ENCODE measurements at places on chromosomes 5 and 9.

GRCh38 chr5:135398160-135398854 lies 724 bp downstream of the MACROH2A1 start:
- no peak for DNase-seq

DNA sequence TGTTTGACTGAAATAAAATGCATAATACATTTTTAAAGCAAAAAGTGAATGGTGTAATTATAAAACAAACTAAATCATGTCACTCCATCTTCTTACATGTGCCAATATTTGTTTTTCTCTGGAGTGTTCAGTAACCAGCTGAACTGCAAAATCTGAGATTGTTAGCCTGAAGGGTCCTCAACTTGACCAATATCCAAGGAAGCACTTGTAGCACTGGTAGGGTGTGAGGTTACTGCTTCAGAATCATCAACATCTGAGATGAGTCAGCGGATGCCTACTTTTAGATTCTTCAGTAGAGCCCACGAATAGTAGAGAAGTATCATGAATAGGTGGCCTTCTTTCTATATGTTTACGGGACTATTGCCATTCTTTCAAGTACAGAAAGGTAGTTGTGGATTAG lies 226.7 kb downstream of the TLE4 start:
- DNase-seq = no peak

GRCh38 chr9:123400926-123401503 lies 45.0 kb downstream of the CRB2 start:
- DNase-seq = no peak

GRCh38 chr5:98872674-98873073 lies 56.1 kb downstream of the CHD1 start:
- no peak for DNase-seq

- DNase-seq = no peak
These were observed 244.4 kb downstream of the RFX3 start for GRCh38 chr9:3281399-3281798.

DNA sequence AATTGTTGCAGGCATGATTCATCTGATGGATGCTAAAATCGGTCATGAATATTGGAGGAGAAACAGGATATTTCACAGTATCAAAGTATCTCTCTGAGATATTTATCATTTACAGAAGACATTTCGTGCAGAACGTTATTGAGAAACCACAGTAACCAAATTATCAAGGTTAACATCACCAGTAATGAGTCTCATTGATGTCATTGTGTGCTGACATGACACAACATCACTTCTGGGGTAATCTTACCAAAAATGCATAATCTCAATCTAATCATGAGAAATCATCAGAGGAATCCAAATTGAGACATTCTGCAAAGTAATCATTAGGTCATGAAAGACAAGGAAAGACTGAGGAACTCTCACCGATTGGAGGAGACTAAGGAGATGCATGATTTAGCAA lies 42.7 kb downstream of the C5orf22 start:
- DNase-seq = no peak

- no peak for DNase-seq
These were observed 32.0 kb downstream of the CPEB4 start for GRCh38 chr5:173920024-173920753.

- no peak for DNase-seq
These were observed 720.5 kb downstream of the TLE4 start for GRCh38 chr9:80292231-80292630.

GRCh38 chr9:32672469-32672868 lies 37.0 kb upstream of the TAF1L start:
- DNase-seq = no peak

- DNase-seq = no peak
These were observed 219.0 kb downstream of the SREK1 start for GRCh38 chr5:66363097-66363496.

GRCh38 chr5:6039111-6039510 lies 339.2 kb downstream of the MED10 start:
- no peak for DNase-seq

GRCh38 chr9:4788703-4789102 lies 4.0 kb upstream of the RCL1 start:
- no peak for DNase-seq

DNA sequence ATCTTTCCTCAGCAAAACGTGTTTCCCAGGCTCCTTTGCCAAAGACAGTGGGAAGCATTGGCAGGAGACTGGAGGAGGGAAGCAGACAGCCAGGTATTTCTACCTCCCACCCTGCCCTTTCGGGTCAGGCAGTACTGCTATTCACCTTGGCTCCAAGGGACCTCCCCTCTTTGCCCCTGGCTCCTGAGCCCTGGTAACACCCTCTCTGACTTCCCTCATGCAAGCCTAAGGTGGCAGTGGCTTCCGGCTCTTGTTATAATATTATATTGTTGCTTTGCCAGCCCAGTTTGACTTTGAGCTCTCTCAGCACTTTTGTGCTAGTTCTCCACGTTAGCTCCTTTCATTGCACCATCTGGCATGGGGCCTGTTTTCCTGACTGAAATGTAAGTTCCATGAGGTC lies 81.6 kb upstream of the IFNK start:
- DNase-seq = no peak

DNA sequence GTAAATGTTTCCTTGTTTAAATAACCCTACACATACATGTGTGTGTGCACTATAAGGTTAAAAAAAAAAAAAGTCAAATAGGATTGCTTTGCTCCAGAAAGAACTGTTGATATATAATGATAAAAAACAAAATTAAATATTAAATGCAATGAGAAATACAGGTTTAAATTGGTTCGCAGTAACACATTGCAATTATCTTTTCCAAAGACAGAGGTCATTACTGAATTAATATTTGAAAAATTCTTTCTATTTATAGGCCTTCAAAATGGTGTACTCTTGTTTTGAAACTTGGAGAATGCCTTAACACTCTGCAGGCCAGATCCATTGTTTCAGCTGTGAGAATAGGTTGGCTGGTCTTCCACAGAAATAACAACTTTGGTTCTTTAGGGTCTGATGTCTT lies 319.0 kb upstream of the NUDT12 start:
- DNase-seq = no peak

- DNase-seq = no peak
These were observed 741.0 kb upstream of the RIOK2 start for GRCh38 chr5:97923997-97924396.

DNA sequence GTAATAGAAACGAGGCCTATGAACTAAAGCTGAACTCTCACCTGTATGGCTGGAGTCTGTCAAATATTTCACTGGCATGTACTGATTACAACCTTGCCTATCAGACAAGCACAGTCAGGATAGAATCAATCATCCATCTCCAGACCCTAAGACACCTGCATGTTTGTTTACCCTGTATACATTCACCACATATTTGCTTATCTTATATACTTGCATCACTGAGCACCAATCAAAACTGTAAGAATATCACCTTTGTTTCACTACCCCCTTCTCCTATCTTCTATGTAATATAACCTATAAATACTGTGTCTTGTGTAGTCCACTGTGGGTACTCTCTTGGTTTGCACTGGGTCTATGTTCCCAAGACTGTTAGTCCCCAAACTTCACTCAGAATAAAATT lies 1085.7 kb downstream of the TAF11L14 start:
- no peak for DNase-seq

DNA sequence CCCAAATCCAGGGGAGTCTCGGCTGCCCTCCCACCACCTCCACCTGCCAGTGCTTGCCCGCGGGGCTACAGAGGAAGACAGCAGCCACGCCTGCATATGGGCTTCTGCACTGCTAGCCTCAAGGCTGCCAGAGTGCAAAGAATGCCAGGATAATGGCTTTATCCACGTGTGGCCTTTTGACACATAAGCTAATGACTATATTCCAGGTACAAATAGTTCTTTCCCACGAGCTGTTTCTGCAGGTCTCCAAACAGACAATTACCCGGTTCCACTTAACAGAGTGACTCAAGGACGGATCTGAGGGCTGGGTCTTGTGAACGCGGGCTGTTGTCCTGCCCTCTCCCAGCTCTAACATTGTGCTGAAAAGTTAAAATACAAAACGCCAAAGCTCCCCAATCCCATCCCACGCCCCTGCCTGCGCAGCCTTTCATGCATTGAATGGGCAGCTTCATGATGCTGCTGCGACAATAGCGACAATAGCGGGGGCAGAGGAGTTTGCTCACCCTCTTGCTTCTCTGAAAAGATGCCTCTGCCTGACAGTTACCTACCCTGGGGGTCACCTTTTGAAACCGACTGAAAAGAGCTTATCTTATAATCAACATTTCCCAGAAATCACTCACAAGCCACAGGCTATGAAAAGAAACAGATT lies 39.1 kb upstream of the MSH3 start:
- no peak for DNase-seq

GRCh38 chr9:36828611-36829013 lies 205.5 kb downstream of the PAX5 start:
- no peak for DNase-seq

DNA sequence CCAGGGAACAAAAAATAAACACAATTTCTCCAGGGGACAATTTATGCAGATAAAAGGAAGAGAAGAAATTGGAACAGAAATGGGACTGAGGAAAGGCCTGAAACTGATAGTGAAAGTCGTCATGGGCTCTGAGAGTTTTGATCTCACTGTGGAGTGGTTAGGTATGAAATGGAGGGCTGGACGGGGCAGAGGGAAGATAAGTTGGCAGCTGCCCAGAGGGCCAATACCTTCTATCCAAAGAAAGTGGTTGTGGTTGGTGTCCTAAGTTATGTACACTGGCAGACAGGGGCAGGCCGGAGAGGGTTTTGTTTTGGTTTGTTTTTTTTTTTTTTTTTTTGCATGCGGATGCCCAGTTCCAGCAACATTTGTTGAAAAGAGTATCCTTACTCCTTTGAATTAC lies 46.1 kb downstream of the ZNF618 start:
- no peak for DNase-seq

GRCh38 chr5:38790268-38790667 lies 55.5 kb upstream of the OSMR start:
- no peak for DNase-seq

GRCh38 chr9:88559661-88560060 lies 24.7 kb downstream of the NXNL2 start:
- no peak for DNase-seq

- no peak for DNase-seq
These were observed 164.1 kb upstream of the ZNF618 start for GRCh38 chr9:113712053-113712452.

GRCh38 chr5:6483880-6484382 lies 35.3 kb downstream of the UBE2QL1 start:
- no peak for DNase-seq

DNA sequence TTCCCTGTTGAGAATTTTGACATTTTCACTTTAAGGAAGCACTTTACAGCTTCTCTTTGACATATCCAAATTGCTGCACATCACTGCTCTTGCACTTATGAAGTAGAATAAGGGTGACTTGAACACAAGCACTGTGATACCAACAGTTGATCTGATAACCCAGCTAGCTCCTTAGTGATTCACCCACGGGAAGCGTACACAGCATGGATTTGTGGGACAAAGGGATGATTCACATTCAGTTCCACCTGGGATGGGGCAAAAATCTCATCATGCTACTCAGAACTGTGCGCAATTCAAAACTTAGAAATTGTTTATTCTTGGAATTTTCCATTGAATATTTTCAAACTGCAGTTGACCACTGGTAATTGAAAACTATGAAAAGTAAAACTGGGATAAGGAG lies 1565.5 kb upstream of the CDH9 start:
- no peak for DNase-seq

DNA sequence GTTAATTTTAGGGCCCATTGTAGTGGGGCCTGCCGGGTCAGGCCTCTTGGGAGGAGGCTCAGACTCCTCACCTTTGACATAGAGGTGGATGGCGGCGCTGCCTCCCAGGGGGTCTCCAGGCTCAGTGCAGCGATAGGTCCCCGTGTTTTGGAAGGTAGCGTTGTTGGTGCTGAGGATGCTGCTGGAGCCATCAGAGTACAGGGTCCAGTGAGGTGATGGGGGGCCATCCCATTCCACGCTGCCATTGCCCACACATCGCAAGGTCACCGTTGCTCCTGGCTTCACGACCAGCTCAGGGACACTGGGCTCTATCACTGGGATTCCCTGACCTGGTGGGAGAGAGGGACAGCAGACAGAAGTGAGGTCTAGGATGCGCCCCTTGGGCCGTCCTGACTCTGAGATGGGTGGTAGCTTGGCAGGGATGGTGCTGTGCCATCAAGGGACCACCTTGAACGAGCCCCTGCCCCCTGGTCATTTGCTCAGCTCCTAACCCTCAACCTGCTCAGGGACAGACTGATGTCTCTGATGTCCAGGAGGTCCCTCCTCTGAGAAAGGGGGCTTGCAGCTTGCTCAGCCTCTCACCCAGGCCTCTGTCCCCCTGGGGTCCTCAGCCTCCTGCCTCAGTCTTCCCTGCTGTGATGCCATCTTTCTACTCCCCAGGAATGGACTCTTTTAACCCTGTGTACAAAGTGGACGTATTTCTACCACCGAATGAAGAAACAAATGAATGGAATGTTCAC lies 5.5 kb downstream of the CSF1R start:
- no peak for DNase-seq

DNA sequence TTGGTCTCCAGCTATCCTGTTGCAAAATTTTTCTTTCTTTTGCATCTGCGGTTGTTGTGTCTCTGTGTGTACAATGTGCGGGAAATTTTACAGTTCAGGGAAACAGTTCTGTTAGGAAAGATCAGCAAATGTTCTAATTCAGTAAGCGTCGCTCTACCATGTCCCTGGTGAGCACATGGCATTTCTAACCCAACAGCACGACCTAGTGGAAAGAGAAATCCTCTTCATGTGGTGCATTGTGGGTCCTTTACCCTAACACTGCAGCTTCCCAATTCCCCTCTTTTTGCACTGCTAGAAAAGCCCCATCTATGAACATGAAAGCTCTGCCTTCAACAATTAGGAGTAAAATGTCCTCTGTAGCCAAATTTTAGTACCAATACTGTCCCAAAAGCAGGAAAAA lies 974.2 kb upstream of the CDH9 start:
- DNase-seq = no peak

- no peak for DNase-seq
These were observed 200.5 kb upstream of the KLF9 start for GRCh38 chr9:70614786-70615463.

DNA sequence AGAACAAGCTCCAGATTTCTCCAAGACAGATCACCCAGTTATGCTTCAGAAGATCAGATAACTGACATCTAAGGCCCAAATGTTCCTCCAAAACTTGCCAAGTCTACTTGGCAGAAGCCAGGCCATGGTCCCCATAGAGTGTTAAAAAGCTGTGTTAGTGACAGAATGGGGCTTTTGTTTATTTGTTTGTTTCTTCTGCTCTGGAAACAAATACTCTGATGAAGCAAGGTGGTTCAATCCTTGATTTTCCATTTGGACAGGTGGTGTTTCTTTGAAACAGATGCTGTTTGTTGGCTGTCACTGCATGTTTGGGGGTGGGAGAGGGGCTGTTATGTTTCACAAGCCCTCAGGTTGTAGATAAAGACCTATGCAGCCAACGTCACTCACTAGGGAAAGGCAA lies 264.0 kb downstream of the FAM114A2 start:
- no peak for DNase-seq

DNA sequence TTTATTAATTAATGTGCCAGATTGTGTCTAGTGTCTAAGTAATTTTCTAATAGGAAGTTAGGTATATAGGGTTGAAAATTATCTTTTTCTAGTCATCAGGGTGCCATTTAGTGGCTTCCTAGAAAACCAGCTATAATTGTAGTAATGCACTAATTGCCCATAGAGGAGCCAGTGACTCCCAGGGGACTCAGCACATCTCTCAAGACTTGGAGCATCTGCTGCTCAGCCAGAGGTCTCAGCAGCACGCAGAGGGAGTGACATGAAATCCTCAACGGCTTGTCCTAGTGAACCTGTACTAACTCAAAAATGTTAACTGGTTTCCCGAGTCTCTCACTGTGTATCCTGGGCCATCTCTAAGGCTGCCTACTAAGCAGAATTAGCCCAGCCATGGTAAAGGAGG lies 78.2 kb upstream of the MAN2A1 start:
- DNase-seq = no peak

- no peak for DNase-seq
These were observed 45.6 kb downstream of the SUB1 start for GRCh38 chr5:32630867-32631491.

- DNase-seq = no peak
These were observed 184.4 kb upstream of the TRIM32 start for GRCh38 chr9:116502746-116503145.

Data from activated T-helper 1 cell treated with anti-CD3 and anti-CD28 coated beads, Interleukin-2, amount 50 U/mL, for 16 hours (primary cell).